ENCODE measurements at places on chromosomes 1 and 21.

- DNase-seq = no peak
Measured at GRCh38 chr1:27886353-27886679, 14.0 kb downstream of the THEMIS2 start.

DNA sequence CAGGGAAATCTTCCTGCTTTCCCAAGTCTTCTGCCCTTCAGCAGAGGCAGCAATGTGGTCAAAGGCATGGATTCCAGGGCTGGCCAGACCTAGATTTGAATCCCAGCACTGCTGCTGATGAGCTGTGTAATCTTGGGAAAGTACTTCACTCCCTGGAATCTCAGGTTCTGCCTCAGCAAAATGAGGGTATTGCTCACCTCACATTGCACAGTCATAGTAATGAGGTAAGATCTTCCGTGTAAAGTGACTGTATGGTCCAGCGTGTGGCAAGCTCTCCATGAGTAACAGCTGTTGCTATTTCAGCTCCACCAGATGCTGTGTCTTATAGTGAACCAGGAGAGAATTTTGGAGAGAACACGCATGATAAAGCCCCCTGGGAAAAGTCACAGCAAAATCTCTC lies 56.1 kb upstream of the F3 start:
- DNase-seq = no peak

GRCh38 chr1:232635778-232636356 lies 5.9 kb upstream of the SIPA1L2 start:
- DNase-seq = no peak

GRCh38 chr1:179141592-179142251 lies 59.9 kb downstream of the TOR3A start:
- no peak for DNase-seq

- no peak for DNase-seq
Measured at GRCh38 chr1:46159516-46159915, 15.4 kb upstream of the TSPAN1 start.

DNA sequence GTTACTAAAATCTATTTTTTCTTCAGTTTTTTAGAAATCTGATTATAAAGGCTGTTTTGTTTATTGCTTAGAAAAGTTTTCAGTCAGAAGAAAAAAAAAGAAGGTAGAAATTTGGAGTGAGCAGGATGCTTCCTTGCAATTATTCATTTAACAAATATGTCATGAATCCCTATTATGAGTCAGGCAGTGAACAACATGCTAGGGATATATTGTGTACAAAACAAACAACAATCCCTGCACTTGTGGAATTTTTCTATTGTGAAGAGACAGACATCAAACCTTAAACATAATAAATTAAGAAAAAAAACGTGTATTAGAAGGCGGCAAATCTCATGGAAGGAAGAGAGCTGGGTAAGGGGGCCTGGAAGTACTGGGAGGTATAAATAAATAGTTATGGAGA lies 664.1 kb upstream of the CAMK1G start:
- no peak for DNase-seq

- DNase-seq = no peak
Measured at GRCh38 chr1:113677250-113678158, 81.8 kb downstream of the PHTF1 start.

- DNase-seq = no peak
Measured at GRCh38 chr1:159055181-159055641, 21.4 kb downstream of the AIM2 start.

DNA sequence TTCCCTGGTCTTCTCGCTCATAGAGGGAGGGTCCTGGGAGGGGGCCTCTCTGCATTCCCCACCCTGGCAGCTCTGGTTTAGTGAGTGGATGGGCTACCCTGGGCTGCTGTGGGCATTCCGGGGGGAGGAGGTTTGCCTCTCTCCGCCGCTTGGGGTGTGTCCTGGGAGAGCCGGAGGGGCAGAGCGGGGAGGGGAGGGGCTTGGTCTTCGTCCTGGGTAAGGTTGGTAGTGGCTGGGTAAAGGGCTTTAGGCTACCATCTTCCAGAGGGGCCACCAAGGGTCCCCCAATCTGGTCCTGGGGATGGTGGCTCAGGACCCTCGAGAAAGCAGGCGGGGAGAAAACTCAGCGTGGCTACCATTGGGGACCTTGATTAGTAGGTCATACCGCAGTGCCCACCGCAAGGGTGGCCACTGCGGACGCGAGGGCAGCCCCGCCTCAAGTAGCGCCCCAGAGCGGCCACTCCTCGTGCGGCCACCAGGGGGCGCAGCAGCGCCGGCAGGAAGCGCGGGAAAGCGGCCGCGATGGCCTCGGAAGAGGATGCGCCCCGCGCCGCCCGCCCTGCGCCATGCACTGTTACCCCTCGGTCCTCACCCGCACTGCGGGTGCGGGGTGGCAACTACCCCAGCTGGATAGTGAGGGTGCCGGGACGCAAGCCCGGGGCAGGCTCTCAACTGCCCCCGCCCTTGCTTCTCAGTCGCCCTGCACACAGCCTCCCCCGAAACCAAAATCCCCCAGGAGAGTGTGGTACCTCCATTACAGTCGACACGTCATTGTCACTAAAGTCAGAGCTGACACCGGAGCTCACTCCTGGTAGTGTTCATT lies 44.1 kb upstream of the SLC25A33 start:
- no peak for DNase-seq

- DNase-seq = no peak
Measured at GRCh38 chr1:53736290-53736689, 2.7 kb downstream of the GLIS1 start.

DNA sequence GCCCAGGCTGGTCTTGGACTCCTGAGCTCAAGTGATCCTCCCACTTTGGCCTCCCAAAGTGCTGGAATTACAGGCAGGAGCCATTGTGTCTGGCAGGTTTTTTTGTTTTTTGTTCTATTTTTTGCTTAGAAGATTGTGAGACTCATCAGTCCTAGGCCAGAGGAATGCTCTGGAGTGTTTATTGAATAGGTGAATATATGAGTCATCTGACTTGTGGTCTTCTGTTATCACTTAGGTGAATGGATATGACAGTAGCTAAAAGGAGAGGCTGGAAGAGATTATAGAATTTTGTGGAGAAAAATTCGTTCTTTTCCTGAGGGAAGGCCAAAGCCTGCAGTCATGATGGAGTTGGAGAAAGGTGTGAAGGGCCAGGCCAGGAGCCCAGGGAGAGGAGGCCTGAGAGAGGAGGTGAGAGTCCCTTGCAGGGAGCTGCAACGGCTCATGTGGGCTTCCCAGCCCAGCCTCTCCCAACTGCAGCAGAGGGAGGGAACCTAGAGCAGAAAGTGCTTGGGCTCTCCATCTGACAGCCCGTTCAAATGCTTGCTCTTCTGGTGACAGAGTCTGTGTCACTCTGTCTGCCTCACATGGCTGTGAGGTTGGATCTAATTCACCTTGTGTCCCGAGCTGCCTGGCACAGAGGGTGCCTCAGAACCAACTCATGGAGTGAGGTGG lies 31.6 kb upstream of the ACOT11 start:
- DNase-seq = peak; percentile 59

DNA sequence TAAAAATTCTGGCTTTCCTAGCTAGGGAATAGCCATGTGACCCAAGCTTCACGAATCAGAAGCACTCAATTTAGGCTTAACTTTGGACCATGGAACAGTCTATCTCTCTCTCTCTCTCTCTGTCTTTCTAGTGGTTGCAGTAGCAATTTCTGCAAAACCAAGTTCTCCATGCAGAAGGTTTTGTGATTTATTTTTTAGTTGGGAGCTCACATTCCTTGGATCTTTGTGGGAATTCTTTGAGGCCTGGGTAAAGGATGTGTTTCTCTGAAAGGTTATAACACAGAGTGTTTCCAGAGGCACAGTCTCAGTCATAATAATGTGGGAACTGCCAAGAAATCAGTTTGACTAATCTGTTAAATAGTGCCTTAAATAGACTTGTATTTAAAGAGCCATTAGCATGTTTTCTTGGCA lies 112.3 kb upstream of the COL11A1 start:
- DNase-seq = no peak

GRCh38 chr21:24259241-24259640 lies 1348.0 kb downstream of the MRPL39 start:
- no peak for DNase-seq

GRCh38 chr1:24111262-24111995 lies 506 bp downstream of the MYOM3 start:
- no peak for DNase-seq

DNA sequence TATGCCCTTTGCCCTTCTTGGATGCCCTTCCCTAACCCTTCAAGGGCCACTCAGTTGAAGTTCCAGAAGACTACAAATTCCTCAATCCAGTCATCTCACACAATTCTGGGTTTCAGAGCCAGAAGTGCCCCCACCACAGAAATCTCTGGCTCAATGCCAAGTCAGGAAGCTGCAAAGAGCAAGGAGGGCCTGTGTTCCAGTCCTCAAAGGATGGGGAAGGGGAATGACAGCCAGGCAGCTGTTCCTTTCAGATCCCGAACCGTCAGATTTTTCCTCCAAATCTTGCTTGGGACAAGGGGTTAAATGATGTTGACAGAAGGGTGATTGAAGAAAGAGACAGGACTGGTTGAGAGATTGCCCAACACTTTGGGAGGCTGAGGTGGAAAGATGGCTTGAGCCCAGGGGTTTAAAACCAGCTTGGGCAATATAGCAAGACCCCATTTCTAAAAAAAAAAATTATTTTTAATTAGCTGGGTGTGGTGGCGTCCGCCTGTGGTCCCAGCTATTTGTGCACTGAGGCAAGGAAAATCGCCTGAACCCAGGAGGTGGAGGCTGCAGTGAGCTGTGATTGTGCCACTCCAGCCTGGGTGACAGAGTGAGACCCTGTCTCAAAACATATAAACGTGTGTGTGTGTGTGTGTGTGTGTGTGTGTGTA lies 716 bp upstream of the HPDL start:
- DNase-seq = no peak

- peak; percentile 15 for DNase-seq
Measured at GRCh38 chr21:45149021-45149420, 74.6 kb downstream of the ADARB1 start.

- no peak for DNase-seq
Measured at GRCh38 chr1:35453031-35453430, 104.2 kb downstream of the KIAA0319L start.
